ENCODE measurements at places on chromosomes 6 and 20.
A peak's percentile ranks its signal among the peaks of the same experiment; 100 is the strongest.

DNA sequence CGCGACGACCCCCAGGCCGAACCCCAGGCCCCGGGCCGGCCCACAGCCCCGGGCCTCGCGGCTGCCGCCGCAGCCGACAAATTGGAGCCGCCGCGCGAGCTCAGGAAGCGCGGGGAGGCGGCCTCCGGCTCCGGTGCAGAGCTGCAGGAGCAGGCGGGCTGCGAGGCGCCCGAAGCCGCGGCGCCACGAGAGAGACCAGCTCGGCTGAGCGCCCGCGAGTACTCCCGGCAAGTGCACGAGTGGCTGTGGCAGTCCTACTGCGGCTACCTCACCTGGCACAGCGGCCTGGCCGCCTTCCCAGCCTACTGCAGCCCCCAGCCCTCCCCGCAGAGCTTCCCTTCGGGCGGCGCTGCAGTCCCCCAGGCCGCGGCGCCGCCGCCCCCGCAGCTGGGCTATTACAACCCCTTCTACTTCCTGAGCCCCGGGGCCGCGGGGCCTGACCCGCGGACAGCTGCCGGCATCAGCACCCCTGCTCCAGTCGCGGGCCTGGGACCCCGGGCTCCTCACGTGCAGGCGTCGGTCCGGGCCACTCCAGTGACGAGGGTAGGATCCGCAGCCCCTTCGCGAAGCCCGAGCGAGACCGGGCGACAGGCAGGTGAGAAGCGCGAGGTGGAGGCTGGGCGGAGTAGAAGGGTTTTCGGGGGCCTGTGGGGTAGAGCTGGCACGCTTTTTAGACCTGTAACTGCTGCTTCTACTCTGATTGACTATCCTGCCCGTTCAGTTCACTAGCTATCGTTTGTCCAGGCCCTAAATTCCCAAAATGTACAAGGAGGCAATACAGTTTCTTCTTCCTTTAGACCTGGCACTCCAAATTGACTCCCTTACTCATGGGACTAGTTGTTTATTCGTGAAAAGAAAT lies 654 bp downstream of the FAM8A1 start:
- DNase-seq = peak; percentile 58

DNA sequence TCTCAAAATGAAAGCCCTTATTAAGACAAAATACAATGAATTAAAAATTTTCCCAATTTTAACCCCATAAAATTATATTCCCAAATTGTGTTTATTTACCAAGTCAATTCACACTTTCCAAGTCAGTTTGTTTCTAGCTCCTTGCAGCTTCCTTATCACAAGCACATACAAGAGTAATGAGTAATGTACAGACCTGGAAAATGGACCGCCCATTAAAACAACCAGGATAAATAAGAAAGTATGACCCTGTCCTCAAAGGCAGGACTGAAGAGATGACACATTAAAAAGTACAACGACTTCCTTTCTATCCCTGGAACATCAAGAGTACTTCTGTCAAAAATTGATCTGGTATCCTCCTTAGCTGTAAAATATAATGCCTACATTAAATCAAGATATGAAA lies 47.1 kb upstream of the TMX4 start:
- no peak for DNase-seq

- DNase-seq = no peak
Measured at GRCh38 chr20:58208944-58209343, 19.5 kb downstream of the ANKRD60 start.

- DNase-seq = no peak
Measured at GRCh38 chr20:49630396-49630951, 62.5 kb upstream of the PTGIS start.

GRCh38 chr6:66655420-66655819 lies 948.4 kb upstream of the EYS start:
- no peak for DNase-seq

DNA sequence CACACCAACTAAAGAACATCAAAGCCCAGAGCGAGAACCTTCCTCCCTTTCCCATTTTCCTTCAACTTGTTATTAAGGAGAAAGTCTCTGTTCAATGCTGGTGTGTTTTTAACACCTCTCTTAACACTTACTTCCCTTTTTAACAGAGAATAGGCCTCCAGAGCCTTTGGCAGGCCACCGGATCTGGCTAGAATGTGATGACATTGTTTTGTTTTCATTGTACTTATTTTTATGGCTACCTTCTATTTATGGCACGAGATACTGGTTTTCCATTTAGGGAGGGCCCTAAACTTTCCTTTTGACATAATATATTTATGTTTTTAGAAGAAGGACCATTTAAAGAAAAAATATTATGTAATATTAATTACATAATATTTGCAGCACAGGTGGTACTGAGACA lies 21.6 kb downstream of the TCF15 start:
- DNase-seq = no peak

GRCh38 chr6:129133770-129134192 lies 250.8 kb downstream of the LAMA2 start:
- no peak for DNase-seq

- DNase-seq = no peak
Measured at GRCh38 chr6:107665382-107665781, 158.7 kb downstream of the SCML4 start.

- DNase-seq = no peak
Measured at GRCh38 chr6:169161572-169162167, 92.0 kb downstream of the THBS2 start.

GRCh38 chr6:111406200-111406721 lies 76.8 kb downstream of the REV3L start:
- DNase-seq = no peak

DNA sequence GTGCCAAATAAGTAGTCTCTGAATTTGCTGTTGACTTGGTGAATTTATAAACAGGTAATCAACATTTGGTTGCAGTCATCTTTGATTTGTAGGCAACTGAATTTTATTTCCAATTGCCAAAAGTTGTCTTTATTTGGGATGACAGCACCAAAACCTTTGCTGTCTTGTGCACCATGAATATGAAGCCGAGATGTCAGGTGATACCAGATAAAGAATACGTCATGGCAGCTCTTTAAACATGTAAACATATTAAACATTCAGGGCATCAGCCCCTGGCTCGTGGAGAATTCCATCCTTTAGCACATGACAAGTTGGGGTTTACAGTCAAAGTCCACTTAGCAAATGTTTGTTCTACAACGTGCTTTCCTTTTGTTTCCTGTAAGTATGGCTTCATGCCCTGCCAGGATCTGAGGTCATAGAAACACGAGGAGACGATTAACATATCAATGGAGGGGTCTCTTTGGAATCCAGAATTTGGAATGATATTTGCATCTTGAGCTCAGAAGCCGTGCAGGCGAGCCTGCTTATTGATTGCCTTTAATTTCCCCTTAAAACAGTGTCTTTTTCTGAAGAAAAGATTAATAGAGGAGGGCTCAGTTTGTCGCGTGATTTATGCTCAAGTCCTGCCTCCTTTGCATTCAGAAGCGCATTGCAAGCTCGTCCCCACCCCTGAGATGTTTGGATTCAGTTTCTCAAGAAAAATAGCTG lies 170.2 kb upstream of the ZNF217 start:
- no peak for DNase-seq

DNA sequence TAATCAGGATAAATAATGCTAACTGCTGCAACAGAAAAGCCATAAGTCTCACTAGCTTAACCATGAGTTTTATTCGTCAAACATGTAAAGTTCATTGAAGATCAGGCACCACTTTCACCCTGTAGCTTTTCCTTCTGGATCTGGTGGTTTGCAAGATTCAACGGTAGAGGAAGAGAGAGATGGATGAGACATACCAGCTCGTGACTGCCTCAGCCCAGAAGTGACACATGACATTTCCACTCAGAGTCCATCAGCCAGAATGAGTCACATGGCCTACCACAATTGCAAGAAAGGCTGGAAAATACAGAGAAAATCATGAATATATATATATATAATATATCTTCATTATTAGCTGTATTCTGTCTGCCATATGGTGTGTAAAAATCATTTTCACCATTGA lies 29.0 kb downstream of the SPTLC3 start:
- DNase-seq = no peak

GRCh38 chr6:116139917-116140316 lies 14.0 kb upstream of the COL10A1 start:
- no peak for DNase-seq

- DNase-seq = no peak
Measured at GRCh38 chr20:4134355-4134834, 119.0 kb upstream of the RNF24 start.

DNA sequence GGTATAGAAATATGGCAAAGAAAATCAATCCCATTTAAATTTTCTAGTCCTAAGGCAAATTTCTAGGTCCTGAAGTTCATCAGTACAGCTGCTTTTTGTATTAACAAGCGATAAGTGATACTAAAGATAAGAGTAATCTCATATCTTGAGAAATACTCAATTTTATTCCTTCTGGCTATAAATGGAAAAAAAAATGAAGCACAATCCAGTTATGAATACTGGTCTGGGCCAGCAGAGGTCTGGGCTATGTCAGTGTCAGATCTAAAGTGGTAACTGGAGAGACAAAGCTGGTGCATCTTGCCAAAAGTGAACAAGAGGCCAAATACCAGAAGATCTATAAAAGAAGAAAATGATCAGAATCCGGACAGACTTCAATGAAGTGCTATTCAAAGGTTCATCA lies 126.4 kb downstream of the FUT9 start:
- no peak for DNase-seq

GRCh38 chr20:32822225-32822624 lies 2.5 kb downstream of the MAPRE1 start:
- DNase-seq = no peak

DNA sequence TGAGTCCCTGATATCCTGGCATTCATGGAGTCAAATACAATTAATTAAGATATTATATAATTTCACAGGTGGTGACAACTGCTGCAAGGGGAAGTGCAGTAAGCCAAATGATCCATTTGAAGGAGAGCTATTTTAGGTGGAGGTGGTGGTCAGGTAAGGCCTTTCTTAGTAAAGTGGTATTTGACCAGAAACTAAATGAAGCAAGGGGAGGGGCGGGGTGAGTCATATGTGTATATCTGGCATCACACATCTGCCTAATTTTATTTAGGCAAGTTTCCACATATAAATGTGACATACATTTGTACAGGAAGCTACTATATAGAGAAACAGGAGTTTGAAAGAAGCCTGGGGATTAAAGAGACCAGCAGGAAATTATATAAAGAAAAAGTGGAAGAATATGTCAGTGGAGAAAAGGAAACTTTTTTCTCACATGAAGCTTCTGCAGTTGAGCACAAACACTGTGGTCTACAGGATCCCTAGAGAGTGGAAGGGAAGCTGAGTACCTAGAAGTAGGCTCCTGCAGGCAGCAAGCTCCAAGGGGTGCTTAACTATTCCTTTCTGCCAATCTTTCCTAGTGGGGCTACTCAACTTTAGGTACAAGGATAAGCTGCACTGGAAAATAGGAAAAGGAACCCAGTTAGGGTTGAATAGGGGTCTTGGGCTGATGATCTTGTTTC lies 99.6 kb downstream of the OGFRL1 start:
- DNase-seq = no peak

DNA sequence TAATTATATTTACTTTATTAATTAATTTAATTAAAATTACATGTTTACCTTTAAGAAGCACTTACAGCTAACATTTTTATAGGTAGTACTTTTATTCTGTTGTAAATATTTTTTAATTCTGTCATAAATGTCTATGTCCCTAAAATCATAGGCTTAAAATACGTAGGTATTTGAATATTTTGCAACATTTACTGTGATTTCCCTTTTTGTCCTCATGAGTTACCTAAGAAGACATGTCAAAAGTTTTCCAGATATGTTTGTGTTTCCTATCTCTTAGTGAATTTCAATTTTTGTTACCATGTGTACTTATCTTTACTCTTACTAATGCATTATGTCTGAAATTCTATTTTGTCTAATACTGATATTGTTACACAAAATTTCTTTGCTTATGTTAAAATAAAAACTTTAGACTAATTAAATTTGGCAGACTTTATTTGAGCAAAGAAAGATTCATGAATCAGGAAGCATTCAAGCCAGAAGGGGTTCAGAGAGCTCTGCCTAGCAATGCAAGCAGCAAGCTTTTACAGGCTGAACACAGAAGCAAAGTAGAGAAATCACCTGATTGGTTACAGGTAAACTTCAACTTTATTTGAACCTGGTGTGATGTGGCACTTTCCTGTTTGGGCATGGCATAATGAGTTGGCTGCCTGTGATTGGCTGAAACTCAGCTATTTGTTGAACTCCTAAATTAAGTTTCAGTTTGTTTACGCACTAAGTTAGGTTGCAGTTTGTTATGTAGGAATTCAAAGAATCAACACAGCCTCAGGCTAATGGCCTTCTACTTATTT lies 123.2 kb upstream of the TMEM170B start:
- peak; percentile 22 for DNase-seq

GRCh38 chr6:132961610-132962009 lies 147.2 kb downstream of the RPS12 start:
- DNase-seq = peak; percentile 5

GRCh38 chr20:47610247-47610944 lies 108.7 kb downstream of the NCOA3 start:
- peak; percentile 88 for DNase-seq

GRCh38 chr20:3765171-3765882 lies 2.2 kb downstream of the ADISSP start:
- no peak for DNase-seq

GRCh38 chr20:40869218-40870147 lies 159.1 kb upstream of the TOP1 start:
- DNase-seq = no peak

GRCh38 chr6:141552463-141552862 lies 580.3 kb upstream of the GJE1 start:
- no peak for DNase-seq

GRCh38 chr6:14848019-14848418 lies 397.9 kb upstream of the JARID2 start:
- DNase-seq = no peak

- DNase-seq = no peak
Measured at GRCh38 chr20:60250251-60250650, 292.0 kb downstream of the CDH26 start.

DNA sequence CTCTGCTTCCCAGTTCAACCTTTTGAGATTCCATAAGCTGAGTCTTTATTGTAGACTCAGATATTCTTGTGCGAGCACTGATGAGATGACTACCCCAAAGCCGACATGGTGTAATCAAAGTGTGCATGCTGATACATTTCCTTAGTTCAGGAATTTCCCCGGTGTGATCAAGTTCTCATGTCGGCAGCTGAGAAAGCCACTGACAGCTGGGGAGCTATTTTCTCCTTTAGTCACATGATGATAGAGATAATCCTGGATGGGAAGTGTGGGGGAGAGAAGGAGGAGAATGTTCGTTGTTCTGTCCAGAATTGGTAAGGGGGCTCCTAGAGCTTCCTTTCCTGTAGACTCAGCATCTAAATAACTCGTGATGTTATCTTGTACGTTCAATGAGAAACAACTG lies 7.7 kb upstream of the CAP2 start:
- no peak for DNase-seq
